ENCODE measurements at places on chromosomes 7 and 10.

DNA sequence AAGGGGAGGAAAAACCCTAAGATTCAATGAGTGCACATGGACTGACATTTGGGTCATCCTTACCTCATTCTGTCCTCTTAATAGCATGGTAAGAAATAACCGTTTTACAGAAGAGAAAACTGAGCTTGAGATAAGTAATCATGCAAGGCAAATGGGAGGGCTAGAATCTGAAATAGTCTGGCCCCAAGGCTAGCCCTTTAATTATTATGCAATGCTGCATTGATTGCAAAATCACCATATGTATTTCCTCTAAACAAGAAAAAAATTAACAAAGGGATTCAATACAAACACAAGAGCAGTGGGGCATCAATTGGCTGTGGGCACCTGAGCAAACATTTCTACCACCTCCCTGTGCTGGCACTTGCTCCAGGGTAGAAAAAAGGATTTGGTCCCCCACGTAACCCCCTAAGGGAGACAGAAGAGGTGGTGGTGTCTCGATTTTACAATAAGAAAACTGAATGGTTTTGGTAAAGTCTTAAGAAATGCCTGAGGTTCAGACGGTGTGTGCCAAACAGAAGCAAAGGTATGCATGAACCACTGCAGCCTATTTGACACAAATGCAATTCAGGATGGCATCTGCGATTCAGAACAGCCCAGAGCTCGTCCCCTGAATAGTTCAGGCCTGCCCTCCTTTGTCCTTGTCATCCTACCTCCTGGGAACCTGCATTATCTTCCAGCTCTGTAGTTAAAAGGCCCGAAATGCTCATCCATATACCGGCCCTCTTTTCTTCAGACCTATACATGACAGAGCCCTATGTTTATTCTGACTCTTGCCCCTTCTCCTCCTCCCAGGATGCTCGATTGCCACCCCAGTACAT, 23.6 kb downstream of the PIP4K2A start:
- peak; percentile 51 for DNase-seq

- DNase-seq, result no peak
Observed at GRCh38 chr7:22317632-22318031, 39.3 kb downstream of the RAPGEF5 start.

- DNase-seq, result no peak
Observed at GRCh38 chr10:118304521-118304920, 37.6 kb downstream of the FAM204A start.

- DNase-seq, result peak; percentile 6
Observed at GRCh38 chr7:117219485-117219884, 103.4 kb downstream of the WNT2 start.

GRCh38 chr7:46565253-46566096, 644.4 kb upstream of the IGFBP3 start:
- no peak for DNase-seq

GRCh38 chr7:102005933-102006480, 188.6 kb downstream of the CUX1 start:
- DNase-seq, result no peak

- DNase-seq, result no peak
Observed at GRCh38 chr7:70032649-70033048, 434.4 kb downstream of the AUTS2 start.

GRCh38 chr7:98187138-98187502, 24.1 kb upstream of the BHLHA15 start:
- no peak for DNase-seq

DNA sequence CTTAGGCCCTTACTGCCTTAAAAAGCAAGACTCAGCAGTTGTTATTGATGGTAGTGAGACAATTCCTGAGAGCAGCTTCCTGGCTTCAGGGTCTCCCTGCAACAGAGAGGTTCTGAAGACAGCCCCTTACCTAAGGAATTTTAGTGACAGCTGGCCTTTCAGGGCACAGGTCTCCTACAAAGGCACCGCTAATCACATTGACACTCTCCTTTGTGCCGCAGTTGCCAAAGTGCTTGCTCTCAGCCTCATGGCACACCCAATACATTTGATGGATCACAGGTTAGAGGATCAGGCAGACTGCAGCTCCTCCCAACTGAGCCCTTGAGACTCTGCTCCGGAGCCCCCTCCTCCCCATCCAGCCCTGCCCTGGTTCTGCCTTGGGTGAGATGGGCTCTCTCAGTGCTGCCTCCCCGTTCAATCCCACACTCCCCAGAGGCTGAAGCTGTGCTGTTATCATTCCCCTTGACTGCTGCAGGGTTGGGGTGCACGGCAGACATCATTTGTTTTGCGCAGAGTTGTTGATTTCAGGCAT, 198.2 kb downstream of the EMX2 start:
- no peak for DNase-seq

- DNase-seq, result no peak
Observed at GRCh38 chr10:1869861-1870260, 132.5 kb upstream of the ADARB2 start.

DNA sequence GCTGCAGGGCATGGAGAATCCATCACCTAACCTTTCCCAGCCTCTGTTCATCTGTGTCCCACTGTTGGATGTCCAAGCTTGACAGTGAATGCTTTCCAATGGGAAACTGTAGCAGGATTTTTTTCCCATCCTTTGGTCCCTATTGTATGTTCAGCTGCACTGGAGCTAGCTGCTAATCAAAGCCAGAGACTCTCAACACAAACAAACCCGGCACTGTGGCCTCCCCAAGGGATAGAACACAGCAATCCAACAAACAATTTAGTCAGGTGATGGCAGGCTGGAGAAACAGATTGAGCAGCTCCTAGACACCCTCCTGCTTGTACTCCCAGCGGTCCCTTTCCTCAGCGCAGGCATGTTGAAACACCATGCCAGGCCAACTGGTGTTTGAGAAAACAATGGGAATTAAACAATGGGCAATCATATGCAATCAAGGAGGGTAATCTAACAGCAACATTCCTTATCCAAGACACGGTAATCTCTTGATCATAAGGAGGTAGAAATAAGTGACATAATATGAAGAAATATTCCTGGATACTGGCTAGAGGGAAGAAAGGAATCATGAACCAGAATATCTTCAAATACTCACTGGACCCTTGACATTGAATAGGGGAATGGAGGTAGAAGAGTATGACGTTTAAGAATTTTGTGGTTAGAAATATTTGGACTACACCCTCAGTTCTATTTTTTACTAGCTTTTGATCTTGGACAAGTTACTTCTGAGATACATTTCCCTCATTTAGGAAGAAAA, 15.0 kb downstream of the PTN start:
- peak; percentile 67 for DNase-seq

DNA sequence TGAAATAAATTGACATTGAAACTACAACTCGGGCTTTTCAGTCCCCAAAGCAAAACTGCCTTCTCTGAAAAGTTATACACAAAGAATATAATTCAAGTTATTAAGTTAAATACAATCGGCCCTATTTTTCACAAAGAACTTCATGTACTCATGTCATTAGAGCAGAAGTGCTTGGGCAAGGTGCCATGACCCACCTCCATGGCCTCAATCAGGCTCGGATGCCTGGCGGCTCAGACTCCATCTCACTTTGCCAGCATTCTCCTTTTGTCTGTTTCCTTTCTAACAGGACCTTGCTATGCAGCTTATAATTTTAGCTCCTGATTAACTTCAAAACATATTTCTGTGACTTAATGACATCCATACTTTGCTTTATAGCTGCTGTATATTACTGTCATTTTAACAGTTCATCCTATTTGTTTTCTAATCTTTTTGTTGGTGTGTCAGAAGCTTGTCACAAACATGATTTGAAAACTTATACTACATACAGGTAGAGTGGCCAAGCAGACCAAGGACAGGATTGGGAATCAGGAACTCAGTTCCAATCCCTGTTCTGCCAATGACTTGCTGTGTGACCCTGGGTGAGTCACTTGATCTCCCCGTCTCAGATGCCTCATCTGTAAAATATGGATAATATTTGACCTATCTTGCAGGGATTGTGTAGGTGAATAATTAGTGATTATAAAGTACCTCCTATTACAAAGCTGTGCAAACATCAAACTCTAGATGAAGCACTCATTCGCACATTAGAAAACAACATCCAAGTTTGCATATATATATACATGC, 60.8 kb upstream of the ITGA8 start:
- peak; percentile 7 for DNase-seq

- no peak for DNase-seq
Observed at GRCh38 chr7:29349362-29349761, 154.8 kb downstream of the CHN2 start.

DNA sequence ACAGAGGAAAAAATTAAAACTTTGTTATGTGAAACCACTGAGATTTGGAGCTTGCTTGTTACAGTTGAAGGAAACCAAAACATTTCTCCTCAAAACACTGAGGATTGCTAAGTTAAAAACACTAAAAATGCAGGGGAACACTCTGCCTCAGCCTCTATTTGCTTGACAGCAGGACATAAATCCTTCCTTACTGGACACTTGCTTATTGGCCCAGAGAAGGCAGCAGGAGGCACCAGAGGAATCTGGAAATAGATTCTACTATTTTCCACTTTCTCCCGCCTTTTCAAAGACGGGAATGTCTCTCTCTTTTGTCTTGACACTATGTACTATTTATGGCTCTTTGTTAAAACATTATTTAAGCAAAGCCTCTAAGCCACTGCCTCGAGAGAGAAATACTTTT, 67.9 kb downstream of the MTURN start:
- no peak for DNase-seq

DNA sequence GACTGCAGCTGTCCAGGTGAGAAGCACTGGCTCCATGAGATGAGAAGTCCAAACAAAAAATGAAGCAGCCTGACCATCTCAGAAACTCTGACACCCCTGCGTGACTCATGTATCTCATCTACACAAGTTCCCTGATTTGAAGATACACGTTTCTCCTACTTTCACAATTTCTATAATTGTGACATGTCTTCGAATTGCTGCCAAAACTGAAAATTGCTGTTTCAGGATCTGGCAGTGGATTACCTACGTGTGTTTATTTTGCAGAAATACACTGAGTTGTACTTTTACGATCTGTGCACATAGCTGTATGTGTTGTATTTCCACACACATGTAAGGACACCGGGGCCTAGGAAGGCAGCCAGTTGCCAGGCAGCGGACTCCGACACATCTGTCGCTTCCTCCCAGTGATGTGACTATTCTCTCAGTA, 53.2 kb downstream of the LARP4B start:
- DNase-seq, result peak; percentile 88

DNA sequence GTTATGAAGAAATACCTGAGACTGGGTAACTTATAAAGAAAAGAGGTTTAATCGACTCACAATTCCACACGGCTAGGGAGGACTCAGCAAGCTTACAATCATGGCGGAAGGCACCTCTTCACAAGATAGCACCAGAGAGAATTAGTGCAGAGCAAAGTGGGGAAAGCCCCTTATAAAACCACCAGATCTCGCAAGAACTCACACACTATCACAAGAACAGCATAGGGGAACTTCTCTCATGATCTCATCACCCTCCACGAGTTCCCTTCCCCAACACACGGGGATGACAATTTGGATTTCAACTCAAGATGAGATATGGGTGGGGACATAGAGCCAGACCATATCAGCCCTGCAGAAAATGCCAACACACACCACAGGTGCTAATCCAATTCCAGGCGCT, 218.7 kb downstream of the PARD3 start:
- no peak for DNase-seq

DNA sequence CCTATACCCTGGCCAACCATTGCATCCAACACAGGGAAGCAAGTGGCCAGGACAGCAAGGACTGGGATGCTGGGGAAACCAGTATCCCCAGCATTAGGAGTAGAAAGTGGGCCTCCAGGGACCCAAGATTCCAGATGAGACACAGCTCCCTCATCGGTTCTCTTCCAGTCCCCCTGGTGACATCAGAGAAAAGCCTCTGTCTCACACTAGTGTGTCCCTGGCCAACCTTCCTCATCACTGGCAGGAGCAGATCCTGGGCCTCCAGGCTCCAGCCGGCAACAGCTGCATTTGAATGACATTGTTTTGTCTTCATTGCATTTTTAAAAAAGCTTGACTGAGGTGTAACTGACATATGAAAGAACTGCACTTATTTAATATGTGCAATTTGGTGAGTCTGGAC, 177.3 kb upstream of the LYZL2 start:
- no peak for DNase-seq

DNA sequence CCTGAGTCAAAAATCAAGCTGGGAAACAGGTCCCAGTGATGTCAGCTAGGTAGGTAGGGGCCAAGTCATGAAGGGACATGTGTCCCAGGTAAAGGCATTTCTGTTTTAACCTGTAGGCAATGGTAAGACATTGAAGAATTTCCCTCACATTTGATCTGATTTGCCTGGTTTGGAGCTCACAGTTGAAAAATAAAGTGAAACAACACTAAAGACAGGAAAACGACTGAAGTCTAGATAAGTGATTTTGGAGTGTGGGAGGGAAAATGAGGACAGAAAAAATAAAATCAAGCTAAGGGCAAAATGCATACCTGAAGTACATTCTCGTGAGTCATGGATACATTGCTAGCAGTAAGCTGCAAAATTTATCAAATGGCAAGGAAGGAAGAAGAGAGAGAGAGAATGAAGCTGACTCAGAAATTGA, 169.9 kb downstream of the SKIDA1 start:
- no peak for DNase-seq

GRCh38 chr10:60877061-60877776, 66.8 kb downstream of the RHOBTB1 start:
- no peak for DNase-seq

GRCh38 chr7:25752967-25753791, 398.8 kb upstream of the NFE2L3 start:
- DNase-seq, result no peak

DNA sequence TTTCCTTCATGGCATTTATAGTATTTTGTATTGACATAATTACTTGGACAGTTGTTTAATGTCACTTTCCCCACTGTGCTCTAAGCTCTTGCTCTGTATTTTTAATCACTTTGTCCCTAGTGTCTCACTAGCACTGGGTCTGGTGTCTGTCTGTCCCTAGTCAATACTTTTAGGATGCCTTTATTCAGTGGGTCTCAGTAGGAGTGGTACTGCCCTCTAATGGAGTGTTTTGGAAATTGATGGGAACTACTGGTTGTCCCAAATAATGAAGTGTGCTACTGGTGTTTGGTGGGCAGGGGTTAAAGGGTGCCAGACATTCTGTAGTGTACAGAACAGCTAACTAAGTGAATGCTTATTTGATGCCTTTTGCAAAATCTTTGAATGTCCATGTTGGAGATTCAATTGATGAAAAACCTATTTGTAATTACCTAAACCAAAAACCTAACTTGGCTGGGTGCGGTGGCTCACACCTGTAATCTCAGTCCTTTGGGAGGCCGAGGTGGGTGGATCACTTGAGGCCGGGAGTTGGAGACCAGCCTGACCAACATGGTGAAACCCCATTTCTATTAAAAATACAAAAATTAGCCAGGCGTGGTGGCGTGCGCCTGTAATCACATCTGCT, 33.3 kb downstream of the CDK14 start:
- DNase-seq, result peak; percentile 52

DNA sequence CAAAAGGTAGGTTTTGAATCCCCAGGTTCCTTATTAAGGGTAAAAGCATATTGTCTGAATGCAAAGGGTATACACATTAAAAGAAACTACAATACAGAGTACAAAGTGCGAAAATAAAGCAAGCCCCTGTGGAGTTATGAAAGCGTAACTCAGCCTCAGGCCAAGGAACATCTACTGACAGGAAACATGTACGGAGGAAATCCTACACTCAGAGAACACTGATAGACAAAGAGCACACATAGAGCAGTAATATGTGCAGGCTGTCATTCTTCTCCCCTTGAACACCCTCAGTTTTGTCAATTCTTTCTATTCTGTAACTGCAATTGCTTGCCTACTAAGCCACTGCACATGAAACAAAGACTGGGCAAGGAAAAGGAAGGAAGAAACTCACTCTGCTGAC, 150.2 kb downstream of the DGKB start:
- DNase-seq, result no peak

Measured in fibroblast of gingiva (primary cell).